ENCODE measurements at places on chromosomes 5 and 9. TPM values are rescaled to one million over a fixed set of nuclear protein-coding genes. Genes with fewer than 3 reads are reported as not detected.

The SLC34A1 gene
- total RNA-seq: not detected

The ANKRD34B gene
- total RNA-seq: not detected

The ADAMTS16 gene
- not detected for total RNA-seq

The MARCOL gene
- total RNA-seq: not detected

The ARID3C gene
- total RNA-seq: 0.26 TPM

The TRIM7 gene
- 35.7 TPM for total RNA-seq

The C8G gene
- total RNA-seq: 0.79 TPM

The MYO10 gene
- total RNA-seq: 39.5 TPM

The GRXCR2 gene
- total RNA-seq: not detected

The SVEP1 gene
- total RNA-seq: 0.26 TPM

The IL5 gene
- not detected for total RNA-seq

The BASP1 gene
- total RNA-seq: 78.7 TPM

The FAM221B gene
- not detected for total RNA-seq

The CDC25C gene
- 0.26 TPM for total RNA-seq

The LCN9 gene
- not detected for total RNA-seq

The TOR2A gene
- total RNA-seq: 1.8 TPM

The TCF7 gene
- total RNA-seq: under 0.01 TPM

The SH3TC2 gene
- 4.0 TPM for total RNA-seq

The ADAMTS19 gene
- total RNA-seq: under 0.01 TPM

The CHMP5 gene
- total RNA-seq: 173 TPM

The HMCN2 gene
- under 0.01 TPM for total RNA-seq

The MIGA2 gene
- total RNA-seq: 25.0 TPM

The PSD2 gene
- not detected for total RNA-seq

The OTP gene
- not detected for total RNA-seq

The ZDHHC11B gene
- total RNA-seq: 0.51 TPM

The GPR151 gene
- total RNA-seq: not detected

The CMBL gene
- total RNA-seq: 6.1 TPM

The GABRA6 gene
- not detected for total RNA-seq

The QRFP gene
- total RNA-seq: not detected

The ADGRV1 gene
- total RNA-seq: 3.3 TPM

The SLC36A2 gene
- not detected for total RNA-seq

The SH2D3C gene
- not detected for total RNA-seq

The FOXD4L3 gene
- not detected for total RNA-seq

The ADAMTSL1 gene
- total RNA-seq: 0.13 TPM

The ADGRD2 gene
- not detected for total RNA-seq

The DMRT2 gene
- 0.53 TPM for total RNA-seq

The FOXD4L4 gene
- total RNA-seq: under 0.01 TPM

The INSL6 gene
- not detected for total RNA-seq

The FGFR4 gene
- 0.79 TPM for total RNA-seq

The HCN1 gene
- not detected for total RNA-seq
